H9 (cell line): ENCODE measurements at places on chromosomes 13 and 19.

DNA sequence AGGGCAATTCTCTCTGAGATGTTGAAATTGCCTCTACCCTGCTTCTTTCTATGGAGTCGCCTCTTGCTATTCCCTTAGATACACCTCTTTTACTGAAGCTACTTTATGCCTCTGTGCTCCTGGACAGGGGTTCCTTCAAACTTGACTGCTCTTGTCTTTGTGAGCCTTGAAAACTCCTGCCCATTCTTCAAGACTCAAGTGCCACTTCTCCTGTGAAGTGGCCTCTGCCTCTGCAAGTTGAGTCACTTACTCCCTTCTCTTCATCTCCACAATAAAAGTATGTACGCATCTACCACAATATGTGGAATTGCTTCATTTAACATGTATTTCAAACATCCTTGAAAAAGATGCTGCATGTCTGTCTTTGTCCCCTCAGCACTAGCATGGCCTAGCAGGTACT lies 66.0 kb upstream of the TPP2 start:
- H3K27ac ChIP-seq: no peak overlapping the region
- no peaks in the 10 kb centered on the region for H3K36me3 ChIP-seq
- DNase-seq: no peak

GRCh38 chr19:50550594-50550966 lies 17.7 kb downstream of the LRRC4B start:
- H3K4me3 ChIP-seq: 0 out of 2 replicates have a peak overlapping the region, but pooled peaks have one; percentile 15
- no peak overlapping the region for H3K27ac ChIP-seq
- no peaks in the 10 kb centered on the region for H3K4me1 ChIP-seq
- H3K27me3 ChIP-seq: no peaks in the 10 kb centered on the region; the same call in 1 of the 2 replicates
- peaks cover 5% of the 10 kb centered on the region; the same call in 1 of the 3 replicates for H3K36me3 ChIP-seq

- H3K4me1 ChIP-seq: no peaks in the 10 kb centered on the region
- no peaks in the 10 kb centered on the region for H3K27me3 ChIP-seq
- no peak for DNase-seq
- no peaks in the 10 kb centered on the region for H3K36me3 ChIP-seq
- no peak overlapping the region for H3K27ac ChIP-seq
Observed at GRCh38 chr13:48176781-48177180, 56.2 kb upstream of the ITM2B start.

DNA sequence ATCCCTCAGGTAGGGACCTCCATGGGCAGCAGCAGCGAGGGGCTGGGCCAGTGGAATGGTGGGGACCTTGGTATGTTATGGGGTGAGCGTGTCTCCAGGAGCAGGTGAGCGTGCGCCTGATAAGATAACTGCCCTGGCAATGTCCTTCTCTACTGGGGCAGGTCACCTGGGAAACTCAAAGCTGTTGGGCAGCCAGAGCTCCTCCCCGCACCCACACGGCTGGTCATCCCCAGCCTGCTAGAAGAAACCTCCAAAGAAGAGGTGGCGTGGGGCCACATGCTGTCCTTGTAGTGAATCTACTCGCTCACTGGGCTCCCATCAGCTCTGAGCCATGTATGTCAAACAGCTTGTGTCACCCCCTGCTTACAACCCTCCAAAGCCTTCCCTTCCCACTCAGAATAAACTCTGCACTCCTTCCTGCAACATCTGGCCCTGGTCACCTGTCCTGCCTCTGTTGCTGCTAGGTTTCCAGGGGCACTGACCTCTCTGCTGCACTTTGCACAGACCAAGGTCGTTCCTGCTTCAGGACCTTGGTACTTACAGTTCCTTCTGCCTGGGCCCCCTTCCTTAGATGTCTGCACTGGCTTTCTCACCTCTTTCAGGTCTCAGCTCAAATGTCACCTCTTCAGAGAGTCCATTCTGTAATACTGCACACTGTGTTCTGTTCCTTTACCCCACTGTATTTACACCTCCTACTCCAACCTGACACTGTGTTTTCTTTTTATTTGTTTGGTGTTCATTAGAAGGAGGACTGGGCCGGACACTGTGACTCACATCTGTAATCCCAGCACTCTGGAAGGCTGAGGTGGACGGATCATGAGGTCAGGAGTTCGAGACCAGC lies 1.8 kb upstream of the ATP4A start:
- no peak overlapping the region for H3K27ac ChIP-seq
- H3K27me3 ChIP-seq: no peaks in the 10 kb centered on the region
- no peak for DNase-seq
- H3K4me3 ChIP-seq: no peak overlapping the region
- H3K4me1 ChIP-seq: no peaks in the 10 kb centered on the region

DNA sequence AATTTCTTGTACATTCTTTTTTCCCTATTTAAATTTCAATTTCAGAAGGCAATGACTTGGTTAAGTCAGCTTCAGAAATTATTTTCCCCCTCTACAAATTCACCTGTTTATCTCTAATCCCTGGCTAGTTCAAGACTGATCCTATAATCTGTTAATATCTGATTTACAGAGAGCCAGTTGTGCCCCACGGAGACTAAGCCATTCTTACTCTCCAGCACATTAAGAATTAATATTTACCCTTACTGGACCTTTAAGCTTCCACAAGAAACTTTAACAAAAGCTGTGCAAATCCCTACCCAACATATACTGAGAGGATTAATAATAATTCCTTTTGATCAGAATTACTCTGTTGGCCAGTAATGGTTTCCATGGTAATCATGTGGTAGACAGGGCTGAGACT lies 786.2 kb downstream of the PCDH9 start:
- H3K4me3 ChIP-seq: no peak overlapping the region
- H3K4me1 ChIP-seq: no peaks in the 10 kb centered on the region
- no peaks in the 10 kb centered on the region for H3K36me3 ChIP-seq
- H3K27ac ChIP-seq: no peak overlapping the region

- no peak for DNase-seq
- H3K4me1 ChIP-seq: peaks cover 5% of the 10 kb centered on the region; the same call in 1 of the 2 replicates
- H3K27me3 ChIP-seq: no peaks in the 10 kb centered on the region
- H3K4me3 ChIP-seq: no peak overlapping the region
Observed at GRCh38 chr13:25765266-25765665, 286.6 kb downstream of the SHISA2 start.

- H3K4me3 ChIP-seq: peak overlapping the region; percentile 87
- H3K27me3 ChIP-seq: peaks cover 10% of the 10 kb centered on the region; the same call in 1 of the 2 replicates
- 0 out of 2 replicates have a peak, but pooled peaks cover 7% of the 10 kb centered on the region for H3K36me3 ChIP-seq
- no peaks in the 10 kb centered on the region; the same call in 1 of the 2 replicates for H3K4me1 ChIP-seq
- no peak overlapping the region for H3K27ac ChIP-seq
Observed at GRCh38 chr19:4064496-4065260, 2.0 kb downstream of the ZBTB7A start.

DNA sequence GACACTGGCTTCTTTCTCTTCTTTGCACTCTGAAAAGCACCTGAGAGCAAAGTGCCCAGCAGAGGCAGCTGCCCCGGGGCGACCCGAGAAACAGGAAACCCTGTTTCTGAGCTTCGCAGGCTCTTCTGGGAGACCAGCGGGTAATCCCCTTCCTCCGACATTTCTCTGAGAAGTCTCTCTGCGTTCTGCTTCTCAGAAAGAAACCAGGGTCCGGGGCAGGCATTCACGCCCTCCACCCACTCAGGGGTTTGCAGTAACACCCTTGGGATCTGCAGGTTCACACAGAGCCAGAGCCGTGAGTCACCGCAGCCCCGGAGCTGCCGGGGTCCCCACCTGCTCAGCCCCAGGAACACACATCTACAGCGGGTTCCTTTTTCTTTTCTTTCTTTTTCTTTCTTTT lies 86.0 kb downstream of the GADD45B start:
- H3K36me3 ChIP-seq: no peaks in the 10 kb centered on the region; the same call in 2 of the 3 replicates
- no peaks in the 10 kb centered on the region for H3K4me1 ChIP-seq
- no peaks in the 10 kb centered on the region for H3K27me3 ChIP-seq

- H3K4me1 ChIP-seq: no peaks in the 10 kb centered on the region
- DNase-seq: no peak
- peaks cover 9% of the 10 kb centered on the region for H3K36me3 ChIP-seq
Observed at GRCh38 chr19:23925285-23925684, 10.6 kb downstream of the ZNF726 start.

DNA sequence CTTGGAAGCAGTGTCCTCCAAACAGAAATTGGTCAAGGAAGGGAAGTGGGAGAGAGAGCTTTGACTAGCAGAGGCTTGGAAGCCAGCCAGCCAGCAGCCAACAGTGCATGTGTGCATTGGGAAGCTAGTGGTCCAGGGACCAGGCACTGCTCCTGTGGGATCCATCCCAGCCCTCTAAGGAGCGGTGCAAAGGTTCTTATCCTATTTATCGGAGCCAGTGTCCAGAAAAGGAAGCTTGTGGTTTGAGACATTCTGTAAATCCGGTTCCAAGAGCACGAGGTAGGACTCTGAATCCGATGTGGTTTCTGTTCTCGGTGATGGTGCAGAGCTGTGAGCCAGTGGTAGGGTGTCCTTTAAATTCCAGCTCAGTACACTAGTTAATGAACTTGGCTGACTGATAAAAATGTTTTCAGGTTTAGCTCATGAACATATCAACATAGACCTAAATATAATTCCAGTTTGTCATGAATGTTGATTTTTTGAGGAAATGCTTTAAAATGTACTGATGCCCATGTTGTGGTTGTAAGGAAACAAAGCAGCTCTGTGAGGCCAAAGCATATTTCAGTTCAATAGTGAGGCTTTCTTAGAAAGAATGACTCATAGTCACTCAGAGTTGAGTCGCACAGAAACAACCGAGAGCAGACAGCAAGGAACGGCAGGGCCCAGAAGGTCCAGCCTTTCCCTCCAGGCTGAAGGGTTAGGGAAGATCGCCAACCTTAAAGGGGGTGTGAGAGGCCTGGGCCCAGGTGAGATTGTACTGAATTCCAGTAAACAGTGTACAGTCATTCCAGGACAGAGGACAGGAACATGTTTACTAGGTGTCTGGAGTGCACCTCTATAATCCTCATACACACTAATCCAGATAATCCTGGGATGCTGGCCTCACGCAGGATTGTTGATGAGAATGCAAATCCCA lies 21.5 kb upstream of the GARRE1 start:
- H3K27ac ChIP-seq: no peak overlapping the region
- H3K4me1 ChIP-seq: peaks cover 6% of the 10 kb centered on the region; the same call in 1 of the 2 replicates
- H3K36me3 ChIP-seq: peaks cover 26% of the 10 kb centered on the region
- H3K4me3 ChIP-seq: no peak overlapping the region

DNA sequence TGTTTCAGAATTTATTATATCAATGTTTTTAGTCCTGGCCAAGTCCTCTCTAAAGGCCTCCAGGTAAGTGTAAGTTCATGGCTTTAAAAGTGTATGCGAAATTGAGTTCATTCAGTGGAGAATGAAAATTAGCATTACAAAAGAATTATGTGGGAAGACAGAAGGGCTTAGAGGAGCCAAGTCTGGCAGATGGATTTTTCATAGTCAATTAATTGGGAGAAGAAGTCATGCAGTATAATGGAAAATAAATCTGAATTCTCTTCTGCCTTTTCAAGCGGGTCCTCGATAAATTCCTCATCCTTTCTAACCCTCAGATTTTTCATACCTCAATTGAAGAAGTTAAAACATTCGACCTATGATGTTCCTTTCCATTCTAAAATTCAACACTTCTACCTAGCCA lies 394.2 kb downstream of the ITGBL1 start:
- no peak for DNase-seq
- H3K36me3 ChIP-seq: no peaks in the 10 kb centered on the region
- H3K27ac ChIP-seq: no peak overlapping the region
- no peak overlapping the region for H3K4me3 ChIP-seq
- H3K27me3 ChIP-seq: no peaks in the 10 kb centered on the region

GRCh38 chr19:38409631-38410133 lies 6.8 kb downstream of the FAM98C start:
- H3K4me3 ChIP-seq: no peak overlapping the region; the same call in 2 of the 3 replicates
- H3K27ac ChIP-seq: no peak overlapping the region
- peaks cover 19% of the 10 kb centered on the region for H3K36me3 ChIP-seq
- no peaks in the 10 kb centered on the region for H3K27me3 ChIP-seq
- no peak for DNase-seq

DNA sequence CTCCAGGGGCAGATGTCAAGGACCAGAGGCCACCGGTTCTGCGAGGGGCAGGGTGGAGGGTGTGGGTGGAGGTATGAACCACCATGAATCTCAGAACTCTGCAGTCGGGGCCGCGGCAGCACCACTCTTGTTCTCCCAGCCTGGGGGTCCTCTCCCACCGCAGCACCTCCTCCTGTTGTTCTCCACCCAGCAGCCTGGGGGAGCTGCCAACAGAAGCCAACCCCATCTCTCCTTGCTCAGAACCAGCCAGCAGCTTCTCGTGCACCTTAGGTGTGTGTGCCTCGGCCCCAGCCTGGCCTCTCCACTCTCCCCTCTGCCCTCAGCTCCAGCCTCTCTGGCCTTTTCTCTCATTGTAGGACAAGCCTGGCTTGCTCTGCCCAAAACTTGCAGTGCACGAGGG lies 31.9 kb upstream of the CCNE1 start:
- H3K4me3 ChIP-seq: no peak overlapping the region; the same call in 1 of the 3 replicates
- DNase-seq: peak; percentile 75
- no peaks in the 10 kb centered on the region for H3K27me3 ChIP-seq
- H3K4me1 ChIP-seq: no peaks in the 10 kb centered on the region

DNA sequence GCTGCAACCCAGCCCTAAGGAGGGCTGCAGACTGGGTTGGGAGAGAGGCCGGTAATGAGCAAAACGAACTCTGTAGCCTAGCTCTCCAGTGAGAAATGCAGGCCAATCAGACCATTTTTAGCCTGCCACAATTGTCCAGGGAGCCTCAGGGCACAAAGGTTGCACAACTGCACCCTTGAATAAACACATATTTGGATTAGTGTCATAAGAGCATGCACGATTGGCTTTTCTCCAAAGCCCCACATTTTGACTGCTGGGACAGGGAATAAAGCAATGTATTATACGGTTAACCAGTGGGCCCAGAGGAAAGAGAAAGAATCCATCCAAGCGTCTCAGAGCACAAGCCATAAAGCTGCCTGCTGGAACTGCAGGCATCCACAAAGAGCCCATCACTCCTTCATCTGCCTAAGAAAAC lies 729.4 kb upstream of the SGCG start:
- no peak overlapping the region for H3K4me3 ChIP-seq
- peaks cover 3% of the 10 kb centered on the region; the same call in 1 of the 2 replicates for H3K4me1 ChIP-seq
- no peaks in the 10 kb centered on the region for H3K27me3 ChIP-seq
- DNase-seq: no peak

GRCh38 chr13:111367340-111367739 lies 46.9 kb downstream of the TEX29 start:
- no peaks in the 10 kb centered on the region for H3K36me3 ChIP-seq
- no peak for DNase-seq
- H3K4me1 ChIP-seq: no peaks in the 10 kb centered on the region
- H3K27me3 ChIP-seq: no peaks in the 10 kb centered on the region
